ENCODE measurements at places on chromosomes 6 and 20. TPM values are rescaled to one million over a fixed set of nuclear protein-coding genes. Genes with fewer than 3 reads are reported as not detected.
A peak's percentile ranks its signal among the peaks of the same experiment; 100 is the strongest.

GRCh38 chr6:32047084-32047478 lies 8.9 kb downstream of the CYP21A2 start:
- DNase-seq: peak; percentile 68

DNA sequence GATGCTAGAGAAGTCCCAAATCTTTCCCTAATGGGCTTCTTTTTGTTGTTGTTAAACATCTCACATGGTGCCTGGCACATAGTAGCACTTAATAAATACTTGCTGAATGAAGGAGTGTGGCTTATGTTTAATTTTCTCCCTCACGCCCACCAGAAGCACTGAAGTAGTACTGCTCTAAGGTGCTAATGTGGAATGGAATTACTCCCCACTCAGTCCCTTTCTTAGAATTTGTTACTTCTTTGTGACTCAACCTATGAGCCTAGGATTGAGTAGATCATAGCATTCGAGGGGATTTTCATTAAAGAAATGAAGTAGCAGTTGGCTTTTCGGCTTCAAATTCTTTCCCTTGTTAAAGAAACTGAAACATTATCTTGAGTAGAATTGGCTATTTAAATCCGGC lies 192.8 kb downstream of the CLIC5 start:
- DNase-seq: no peak

DNA sequence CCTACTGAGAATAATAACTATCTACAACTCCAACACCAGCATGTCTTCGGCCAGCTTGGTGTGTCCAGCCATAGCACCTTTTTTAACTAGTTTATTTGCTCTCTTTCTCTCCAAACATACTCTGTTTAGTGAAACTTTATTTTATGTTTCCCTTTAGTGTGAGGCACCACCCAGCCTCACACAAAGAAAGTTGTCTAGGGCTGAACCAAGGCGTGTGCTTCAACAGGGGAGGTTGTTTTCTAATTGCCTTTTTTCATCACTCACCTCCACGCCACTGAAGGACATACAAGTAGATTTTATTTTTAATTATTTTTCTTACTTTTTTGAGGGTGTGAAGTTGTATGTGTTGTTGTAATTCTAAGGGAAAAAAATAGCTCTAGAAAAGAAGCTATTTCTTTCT lies 125.6 kb upstream of the MARCKS start:
- no peak for DNase-seq

DNA sequence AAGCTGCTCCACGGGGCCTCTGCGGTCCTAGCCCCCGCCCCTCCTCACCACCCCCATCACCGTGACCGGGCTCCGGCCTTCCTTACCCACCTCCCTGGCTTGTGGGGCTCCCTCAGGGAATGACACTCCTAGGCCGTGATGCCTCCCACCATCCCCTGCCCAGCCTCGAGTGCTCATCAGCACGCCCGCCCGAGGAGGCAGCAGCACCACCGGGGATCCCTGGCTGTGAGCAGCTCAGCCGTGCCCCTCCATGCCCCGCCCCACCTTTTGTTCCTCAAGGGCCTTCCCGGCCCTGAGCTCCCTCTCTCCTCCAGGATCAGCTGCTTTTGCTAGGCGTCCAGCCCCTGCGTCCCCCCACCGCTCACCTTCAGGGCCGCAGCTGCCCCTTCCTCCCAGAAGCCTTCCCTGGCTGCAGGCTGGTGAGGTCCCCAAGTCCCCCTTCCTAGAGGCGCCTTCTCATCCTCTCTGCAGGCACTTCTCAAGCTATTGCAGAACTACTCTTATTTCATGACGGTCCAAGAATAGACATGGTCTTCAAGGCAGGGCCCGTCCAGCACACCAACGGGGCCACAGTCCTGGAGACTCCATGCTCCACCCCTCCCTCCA lies 3.0 kb downstream of the FNDC11 start:
- no peak for DNase-seq

DNA sequence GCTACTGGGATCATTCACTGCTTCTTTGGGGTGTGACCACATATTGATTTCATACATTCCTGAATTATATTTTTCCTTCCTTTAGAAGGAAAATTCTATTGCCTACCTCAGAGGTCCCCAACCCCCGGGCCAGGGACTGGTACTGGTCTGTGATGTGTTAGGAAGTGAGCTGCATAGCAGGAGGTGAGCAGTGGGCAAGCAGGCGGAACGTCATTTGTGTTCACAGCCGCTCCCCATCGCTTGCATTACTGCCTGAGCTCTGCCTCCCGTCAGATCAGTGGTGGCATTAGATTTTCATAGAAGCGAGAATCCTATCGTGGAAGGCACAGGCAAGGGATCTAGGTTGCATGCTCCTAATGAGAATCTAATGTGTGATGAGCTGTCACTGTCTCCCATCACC lies 107.3 kb downstream of the PHACTR1 start:
- no peak for DNase-seq

DNA sequence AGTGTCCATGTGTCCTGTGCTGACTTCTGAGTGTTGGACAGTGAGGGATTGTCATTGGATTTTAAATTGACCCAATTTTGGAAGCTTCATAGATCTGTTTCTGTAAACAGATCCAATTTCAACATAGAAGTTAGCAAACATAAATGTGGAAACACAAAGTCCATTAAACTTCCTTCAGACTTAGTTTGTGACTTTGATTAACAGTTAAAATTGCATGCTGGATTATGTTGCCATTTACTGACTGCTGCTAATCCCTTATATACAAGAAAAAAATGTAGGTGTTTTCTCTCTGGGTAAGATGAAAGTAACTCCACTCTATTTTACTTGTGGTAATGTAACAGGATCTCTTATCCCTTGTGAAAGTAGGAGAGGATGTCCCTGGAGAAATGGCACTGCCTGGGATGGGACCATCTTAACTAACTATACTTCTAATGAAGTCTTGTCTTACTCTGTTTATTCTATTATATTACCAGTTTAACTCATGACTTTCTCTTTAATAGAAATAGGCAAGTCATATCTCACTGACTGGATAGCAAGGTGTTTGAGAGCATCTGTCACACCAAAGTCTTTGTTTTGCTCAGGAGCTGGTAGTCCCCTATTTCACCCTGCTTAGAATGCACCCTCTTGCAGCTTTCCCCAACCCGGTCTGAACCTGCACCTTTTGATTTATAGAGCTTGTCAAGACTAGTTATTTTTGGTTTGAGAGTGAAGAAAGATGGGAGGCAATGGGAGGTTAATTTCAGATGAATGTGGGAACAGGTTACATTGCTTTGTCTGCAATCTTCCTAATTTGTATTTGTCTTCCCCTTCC lies 7.2 kb downstream of the TPX2 start:
- no peak for DNase-seq

DNA sequence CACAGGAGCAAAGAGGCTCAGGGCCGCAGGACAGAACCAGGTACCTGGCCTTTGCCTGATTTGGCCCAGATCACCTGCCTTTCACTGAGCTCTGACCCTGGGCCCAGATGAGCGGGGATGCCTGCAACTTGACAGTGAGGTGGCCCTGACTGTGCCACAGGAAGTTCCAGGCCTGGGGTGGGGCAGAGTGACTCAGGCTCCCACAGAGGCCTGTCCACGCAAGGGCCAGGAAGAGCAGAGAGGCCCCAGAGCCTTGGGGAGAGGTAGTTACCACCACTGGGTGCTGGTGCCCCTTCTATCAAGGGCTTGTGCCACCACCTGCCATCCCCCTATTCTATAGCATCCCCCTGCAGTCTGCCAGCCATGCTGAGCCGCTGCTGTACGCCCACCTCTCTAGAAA lies 4.1 kb upstream of the NOL4L start:
- no peak for DNase-seq

DNA sequence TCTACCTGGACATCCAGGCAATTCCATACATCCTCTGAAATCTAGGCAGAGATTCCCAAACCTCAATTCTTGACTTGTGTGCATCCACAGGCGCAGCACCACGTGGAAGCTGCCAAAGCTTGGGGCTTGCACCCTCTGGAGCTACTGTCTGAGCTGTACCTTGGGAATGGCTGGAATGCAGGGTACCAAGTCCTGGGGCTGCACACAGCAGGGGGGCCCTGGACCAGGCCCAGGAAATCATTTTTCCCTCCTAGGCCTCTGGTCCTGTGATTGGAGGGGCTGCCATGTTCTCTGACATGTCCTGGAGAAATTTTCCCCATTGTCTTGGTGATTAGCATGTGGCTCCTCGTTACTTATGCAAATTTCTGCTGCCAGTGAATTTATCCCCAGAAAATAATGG lies 391.9 kb upstream of the CHD6 start:
- DNase-seq: no peak

GRCh38 chr6:41774841-41775240 lies 4.9 kb downstream of the FRS3 start:
- no peak for DNase-seq

DNA sequence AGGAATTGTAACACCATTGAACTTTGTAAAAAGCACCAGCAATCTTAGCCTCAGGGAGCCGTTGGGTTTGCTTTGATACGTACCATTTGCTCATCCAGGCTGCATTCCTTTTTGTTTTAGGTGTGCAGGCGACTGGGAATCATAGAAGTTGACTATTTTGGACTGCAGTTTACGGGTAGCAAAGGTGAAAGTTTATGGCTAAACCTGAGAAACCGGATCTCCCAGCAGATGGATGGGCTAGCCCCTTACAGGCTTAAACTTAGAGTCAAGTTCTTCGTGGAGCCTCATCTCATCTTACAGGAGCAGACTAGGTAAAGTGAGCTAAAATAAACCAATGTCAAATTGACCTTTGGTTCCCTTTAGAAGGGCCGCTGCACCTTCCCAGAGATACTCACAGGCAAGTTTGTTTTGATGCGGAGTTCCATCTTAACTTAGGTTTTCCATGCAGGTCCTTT lies 1.6 kb downstream of the MYLIP start:
- no peak for DNase-seq

DNA sequence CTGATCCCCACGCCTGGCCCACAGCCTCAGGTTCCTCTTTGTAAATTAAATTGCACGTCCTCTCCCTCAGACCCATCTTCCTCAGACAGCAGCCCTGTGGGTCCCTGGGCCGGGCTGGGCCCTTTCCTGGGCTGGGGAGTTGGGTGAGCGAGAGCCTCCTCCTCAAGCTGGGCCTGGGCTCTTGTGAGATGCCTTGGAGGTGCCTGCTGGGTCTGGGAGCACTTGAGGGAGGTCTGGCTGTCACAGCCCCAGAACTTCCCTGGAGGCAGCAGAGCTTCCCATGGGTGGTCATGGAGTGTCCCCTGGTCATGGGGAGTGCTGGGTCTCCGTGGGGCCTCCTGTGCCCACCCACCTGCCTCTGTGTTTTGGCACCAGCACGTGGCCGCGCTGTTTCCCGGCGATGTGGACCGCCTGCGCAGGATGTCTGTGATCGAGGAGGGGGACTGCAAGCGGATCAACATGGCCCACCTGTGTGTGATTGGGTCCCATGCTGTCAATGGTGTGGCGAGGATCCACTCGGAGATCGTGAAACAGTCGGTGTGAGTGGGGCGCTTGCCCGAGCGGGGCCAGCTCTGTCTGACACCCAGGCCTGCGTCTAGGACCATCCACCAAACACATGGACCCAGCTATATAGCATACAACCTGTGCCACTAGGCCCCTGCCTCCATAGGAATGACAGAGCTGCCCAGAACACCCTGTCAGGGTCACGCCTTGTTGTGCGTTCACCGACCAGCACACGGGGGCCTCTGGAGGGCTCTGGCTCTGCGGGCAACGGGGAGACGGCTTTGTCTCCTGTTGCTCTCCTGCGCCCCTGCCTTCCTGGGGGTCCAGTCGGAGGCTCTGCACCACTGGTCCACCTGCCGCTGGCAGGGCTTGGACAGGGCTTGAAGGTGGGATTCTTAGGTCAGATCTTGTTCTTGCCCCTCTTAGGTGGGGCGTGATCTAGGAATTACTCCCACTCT lies 33.0 kb downstream of the PYGB start:
- no peak for DNase-seq

- no peak for DNase-seq
These were observed 88.0 kb downstream of the EDN3 start for GRCh38 chr20:59388402-59388801.

DNA sequence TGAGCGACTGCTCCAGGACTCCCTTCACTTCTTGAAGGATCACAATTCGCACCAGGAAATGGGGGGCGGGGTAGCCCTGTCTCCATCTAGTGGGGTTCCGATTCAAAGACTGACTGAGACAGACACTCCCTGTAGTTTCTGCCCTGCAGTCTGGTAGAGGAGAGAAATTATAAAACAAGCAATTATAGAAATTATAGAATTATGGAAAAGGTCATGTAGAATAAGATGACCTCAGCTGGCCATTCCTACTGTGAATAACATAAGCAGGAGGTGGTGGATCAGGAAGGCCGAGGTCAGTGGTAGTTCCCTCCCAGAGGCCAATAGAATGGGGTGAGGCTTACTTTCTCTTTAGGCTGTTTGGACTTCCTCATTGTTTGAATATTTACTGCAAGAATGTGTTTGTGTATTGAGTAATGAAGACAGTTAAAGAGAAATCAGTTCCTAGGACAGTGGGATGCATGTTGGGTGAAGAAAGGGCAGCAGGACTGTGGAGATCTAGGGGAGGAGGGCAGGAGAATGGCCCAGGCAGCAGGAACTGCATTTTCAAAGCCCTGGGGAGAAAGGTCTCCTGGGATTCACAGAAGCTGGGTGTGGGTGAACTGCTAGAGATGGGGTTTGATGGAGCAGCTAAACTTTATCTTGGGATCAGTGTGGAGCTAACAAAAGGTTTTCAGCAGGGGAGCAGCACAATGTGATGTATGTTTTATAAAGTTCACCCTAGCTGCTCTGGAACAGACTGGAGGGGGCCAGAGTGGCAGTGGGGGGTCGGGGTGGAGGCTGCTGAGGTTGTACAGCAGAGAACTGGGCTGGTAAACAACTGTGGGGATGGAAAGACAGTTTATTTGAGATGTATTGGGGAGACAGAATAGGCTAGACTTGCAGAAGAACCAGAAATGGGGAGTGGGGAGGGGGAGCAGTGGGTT lies 2.1 kb downstream of the ZNF341 start:
- peak; percentile 53 for DNase-seq

- no peak for DNase-seq
These were observed at the start of gene KIF13A for GRCh38 chr6:17987447-17987696. TSS of gene KIF13A (minus strand) at chr6:17987635. CDS start at chr6:17987463, 172 bp downstream.

GRCh38 chr6:89727501-89727900 lies 89.0 kb upstream of the LYRM2 start:
- no peak for DNase-seq

DNA sequence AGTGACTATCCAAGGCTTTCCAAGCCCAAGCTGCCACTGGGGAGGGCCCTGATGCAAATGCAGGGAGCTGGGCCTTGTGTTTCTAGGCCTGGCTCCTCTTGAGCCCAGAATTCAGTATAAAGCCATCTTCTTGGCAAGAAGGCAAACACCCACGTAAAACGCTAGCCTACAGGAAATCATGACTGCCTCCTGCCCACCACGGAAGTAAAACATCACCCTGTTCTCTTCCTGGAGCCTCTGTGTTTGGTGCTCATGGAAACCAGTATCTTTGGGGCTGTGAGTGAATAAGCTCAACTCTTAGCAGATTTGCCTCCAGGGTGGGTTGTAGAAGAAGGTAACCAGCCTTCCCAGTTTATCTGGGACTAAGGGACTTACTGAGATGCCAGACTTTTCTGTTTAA lies 271.0 kb downstream of the ZNF217 start:
- DNase-seq: no peak

The VNN1 gene
- not detected for total RNA-seq

The PMEPA1 gene
- total RNA-seq: 47.1 TPM

The SYCP2 gene
- 0.35 TPM for total RNA-seq

The RAD21L1 gene
- total RNA-seq: not detected

The SLC32A1 gene
- total RNA-seq: not detected

The OOEP gene
- not detected for total RNA-seq

The SNAP91 gene
- 0.72 TPM for total RNA-seq

The FOXC1 gene
- total RNA-seq: 15.9 TPM

The APCDD1L gene
- 0.88 TPM for total RNA-seq

The ATP6V1G2 gene
- 0.84 TPM for total RNA-seq

The SMPD2 gene
- total RNA-seq: 8.5 TPM

The HNF4A gene
- not detected for total RNA-seq

The FOXP4 gene
- total RNA-seq: 23.9 TPM
